ENCODE measurements at places on chromosomes 1 and 21. TPM values are rescaled to one million over a fixed set of nuclear protein-coding genes. Genes with fewer than 3 reads are reported as not detected.
A peak's percentile ranks its signal among the peaks of the same experiment; 100 is the strongest.

DNA sequence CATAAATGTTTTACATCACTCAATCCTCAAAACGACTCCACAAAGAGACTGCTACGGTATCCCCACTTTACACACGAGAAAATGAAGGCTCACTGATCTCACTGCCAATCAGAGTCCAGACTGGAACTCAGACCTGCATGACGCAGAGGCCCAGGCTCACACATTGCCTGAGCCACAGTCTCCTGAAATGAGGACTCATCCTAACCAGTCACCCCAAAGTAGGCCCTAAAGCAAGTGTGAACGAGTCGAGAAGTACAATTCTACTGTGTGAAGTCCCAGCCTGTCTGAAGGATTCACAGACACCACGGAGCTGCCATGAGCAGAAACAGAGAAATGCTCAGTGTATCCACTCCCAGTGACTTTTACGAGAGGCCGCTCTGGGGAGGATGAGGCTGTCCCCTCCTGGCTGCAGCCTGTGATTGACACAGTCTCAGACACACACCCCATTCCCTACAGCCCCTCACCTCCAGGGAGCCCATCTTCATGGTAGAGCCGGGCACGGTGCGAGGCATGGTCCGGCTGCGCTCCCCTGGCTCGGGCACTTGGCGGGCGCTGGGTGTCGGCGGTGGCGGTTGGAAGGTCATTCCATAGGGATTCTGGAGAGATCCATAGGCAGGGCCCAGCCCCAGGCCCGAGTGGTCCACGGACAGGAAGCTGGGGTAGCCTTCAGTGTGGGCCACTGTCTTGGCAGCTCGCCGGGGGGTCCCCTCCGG is 26.7 kb upstream of the COL16A1 start:
- DNase-seq, result no peak

DNA sequence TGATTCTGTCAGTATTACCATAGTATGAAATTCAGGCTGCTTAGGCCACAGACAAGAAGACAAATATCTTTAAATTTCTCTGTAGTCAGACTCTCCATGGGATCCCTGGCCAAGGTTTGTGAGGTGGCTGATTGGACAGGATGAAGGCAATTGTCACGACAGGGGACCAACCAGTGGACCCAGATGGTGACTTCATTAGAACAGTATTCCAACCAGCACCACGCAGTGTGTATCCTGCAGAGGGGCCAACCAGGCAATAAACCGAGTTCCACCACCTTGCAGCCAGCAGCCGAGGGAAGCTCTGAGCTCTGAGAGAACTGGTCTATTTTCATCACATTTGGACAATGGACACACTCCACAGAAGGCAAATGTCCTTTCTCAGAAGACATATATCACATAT is 16.1 kb downstream of the DSCAM start:
- no peak for DNase-seq

- DNase-seq, result no peak
These were observed 24.1 kb upstream of the HPDL start for GRCh38 chr1:45302505-45303150.

DNA sequence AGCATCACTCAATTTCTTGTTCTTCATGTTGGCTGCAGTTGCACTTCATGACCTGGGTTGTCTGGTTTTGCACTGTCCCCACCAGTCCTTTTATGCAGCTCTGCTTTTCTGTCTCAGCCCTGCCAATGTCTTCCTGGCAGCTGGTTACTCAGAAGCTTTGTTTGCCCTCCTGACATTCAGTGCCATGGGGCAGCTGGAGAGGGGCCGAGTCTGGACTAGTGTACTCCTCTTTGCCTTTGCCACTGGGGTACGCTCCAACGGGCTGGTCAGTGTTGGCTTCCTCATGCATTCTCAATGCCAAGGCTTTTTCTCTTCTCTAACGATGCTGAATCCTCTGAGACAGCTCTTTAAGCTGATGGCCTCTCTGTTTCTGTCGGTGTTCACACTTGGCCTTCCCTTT is 6.6 kb downstream of the PIGV start:
- DNase-seq, result no peak

- no peak for DNase-seq
These were observed 46.9 kb upstream of the NADK start for GRCh38 chr1:1825217-1825616.

- no peak for DNase-seq
These were observed 20.6 kb downstream of the MKNK1 start for GRCh38 chr1:46583494-46583893.

- peak; percentile 72 for DNase-seq
These were observed 406.5 kb downstream of the DUSP10 start for GRCh38 chr1:221335161-221336101.

DNA sequence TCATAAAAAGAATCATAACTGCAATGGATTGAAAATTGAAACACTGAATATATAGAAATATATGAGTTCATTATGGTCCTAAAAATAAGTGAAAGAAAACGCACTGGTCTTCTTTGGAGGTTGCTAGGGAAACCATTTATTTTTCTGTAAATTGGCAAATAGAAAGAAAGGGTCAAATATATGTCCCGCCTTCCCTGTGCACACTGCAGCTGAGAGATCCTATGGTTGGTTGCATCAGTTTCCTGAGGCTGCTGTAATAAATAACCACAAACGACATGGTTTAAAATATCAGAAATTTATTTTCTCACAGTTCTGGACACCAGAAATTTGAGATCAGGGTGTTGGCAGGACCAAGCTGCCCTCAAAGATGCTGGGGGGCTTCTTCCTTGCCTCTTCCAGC is 35.0 kb downstream of the CA6 start:
- DNase-seq, result no peak

DNA sequence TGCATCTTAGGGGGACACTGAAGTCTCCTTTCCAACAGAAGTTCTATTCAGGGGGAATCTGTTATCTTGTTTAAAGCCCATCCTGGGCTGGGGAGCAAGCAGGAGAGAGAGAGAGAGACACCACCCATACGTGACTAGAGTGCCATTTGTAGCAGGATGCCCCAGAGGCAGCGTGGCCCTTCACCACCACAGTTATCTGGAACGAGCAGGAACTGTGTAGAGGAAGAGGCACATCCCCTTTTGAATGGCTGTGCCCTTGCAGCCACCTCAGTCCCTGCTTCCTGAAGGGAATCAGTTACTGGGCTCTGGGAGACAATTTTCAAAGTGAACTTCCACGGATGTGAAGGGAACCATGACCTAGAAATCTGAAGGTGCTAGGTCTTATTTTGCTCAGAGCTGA is 19.4 kb upstream of the LAMTOR5 start:
- no peak for DNase-seq

GRCh38 chr1:5704561-5705514 is 287.4 kb downstream of the NPHP4 start:
- no peak for DNase-seq

TNFRSF8 gene
- under 0.01 TPM for total RNA-seq

ERO1B gene
- 3.7 TPM for total RNA-seq

AGMAT gene
- 0.38 TPM for total RNA-seq
